ENCODE measurements at places on chromosomes 7 and 10.

DNA sequence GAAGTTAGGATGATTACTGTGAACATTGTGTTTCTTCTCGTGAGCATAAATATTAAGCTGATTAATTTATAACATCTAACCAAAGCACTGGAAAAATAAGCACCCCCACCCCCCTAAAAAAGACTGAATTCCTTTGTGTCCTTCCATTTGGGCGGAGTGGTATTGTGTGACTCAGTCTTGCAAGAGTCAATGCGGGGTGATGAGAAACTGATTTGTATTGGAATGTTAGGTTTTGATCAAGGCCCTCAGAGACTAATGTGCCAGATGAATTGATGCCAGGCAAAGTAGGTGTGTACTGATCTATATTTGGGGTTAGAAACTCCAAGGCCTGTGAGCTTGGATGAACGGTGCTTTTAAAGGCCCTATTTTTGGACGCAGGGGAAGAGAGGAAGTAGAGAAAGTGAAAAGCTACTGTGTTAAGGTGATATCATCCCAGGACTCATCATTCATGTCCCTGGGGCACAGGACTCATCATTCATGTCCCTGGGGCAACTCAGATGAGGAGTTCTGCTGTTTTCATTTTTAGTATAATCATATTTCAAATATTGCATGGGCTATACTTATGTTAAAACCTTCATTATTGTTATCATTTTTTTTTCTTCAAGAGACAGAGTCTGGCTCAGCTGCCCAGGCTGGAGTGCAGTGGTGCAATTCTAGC, 61.3 kb upstream of the PTN start:
- no peak for DNase-seq

DNA sequence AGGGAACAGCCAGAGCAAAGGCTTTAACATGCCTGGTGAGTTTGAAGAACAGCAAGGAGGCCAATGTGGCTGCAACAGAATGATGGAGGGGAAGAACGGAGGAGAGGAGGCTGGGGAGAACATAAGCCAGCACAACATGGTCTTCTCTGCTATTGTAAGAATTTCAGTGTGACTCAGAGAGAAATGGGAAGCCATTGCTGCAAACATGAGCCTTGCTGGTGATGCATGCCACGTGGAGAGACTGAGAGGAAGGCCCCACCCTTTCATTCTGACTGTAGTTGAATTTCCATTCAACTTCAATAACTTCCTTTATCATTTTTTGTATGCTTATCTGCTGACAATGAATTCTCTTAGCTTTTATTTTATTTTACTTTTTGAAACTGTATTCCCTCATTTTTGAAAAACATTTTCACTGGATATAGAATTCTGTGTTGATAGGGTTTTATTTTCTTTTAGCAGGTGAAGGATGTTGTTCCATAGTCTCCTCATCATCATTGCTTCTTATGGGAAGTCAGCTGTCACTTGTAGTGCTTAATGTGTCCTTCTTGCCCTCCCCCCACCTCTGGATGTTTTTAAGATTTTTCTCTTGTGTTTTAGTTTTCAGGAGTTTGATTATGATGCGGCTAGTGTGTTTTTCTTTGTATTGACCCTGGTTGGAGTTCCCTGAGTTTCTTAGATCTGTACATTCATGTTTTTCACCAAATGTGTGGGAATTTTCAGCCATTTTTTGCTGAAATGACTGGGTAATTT, 46.4 kb upstream of the LEP start:
- DNase-seq = peak; percentile 7

DNA sequence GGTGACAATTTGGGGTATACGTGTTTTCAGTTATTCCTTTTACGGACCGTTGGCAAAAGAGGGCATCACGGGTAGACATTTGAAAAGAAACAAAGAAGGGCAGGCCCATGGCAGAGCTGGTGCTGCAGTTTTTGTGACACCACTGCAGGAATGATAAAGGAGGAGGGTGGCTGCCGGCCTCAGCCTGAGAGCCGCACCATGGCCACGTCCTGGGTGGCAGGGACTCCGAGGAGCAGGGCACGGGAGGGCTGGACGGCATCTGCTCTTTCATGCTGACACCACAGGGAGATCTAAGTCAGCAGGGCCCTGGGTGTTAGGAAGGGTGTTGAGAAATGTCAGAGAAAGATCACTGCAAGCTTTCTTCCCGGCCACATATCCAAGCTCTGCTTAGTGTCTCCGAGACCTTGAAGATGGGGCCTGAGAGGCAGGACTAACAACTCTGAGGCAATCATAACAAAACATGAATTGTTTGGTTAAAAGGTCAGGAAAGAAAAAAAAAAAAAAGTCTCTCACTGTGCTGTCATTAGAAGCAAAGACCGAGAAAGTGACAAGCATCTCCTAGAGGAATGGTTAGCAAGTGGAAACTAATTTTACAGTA, 36.6 kb downstream of the INSYN2A start:
- no peak for DNase-seq

- DNase-seq = no peak
Measured at GRCh38 chr7:82517050-82517449, 73.5 kb upstream of the CACNA2D1 start.

GRCh38 chr10:101379663-101380352, 25.8 kb downstream of the BTRC start:
- no peak for DNase-seq

DNA sequence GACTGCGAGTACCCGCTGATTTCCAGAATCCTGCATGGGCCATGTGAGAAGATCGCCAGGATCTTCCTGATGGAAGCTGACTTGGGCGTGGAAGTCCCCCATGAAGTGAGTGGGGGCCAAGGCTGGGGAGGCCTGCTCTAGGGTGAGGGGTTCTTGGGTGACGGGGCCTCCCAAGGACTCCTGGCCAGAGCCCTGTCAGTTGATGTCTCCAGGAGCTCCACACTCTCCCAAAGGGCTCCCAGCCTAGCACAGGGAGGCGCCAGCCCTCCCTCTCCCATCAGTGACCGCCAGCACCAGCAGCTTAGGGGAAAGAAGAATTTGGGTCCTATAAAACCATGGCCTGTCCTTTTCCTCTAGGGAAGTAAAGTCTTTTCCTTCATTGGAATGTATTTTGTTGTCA, 9.8 kb upstream of the ZNF22 start:
- no peak for DNase-seq

- DNase-seq = peak; percentile 58
Measured at GRCh38 chr7:37920849-37921805, 687 bp downstream of the EPDR1 start.

DNA sequence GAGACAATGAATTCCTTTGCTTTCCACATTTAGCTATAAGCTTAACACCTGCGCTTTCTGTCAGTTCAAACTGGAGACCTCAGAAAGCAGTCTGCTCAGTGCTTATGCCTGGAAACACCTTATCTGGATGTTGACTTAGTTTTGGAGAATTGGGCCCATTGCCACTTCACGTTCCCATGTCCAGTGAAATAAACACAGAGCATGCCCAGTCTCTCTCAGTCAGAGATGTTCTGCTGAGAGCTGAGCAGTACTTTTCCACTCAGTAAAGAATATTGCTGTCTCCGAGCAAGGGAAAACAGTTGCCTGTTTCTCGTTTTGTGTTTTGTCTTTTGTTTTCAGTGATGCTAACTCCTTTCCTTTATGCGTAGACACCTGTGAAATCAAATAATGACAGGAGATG, 83.2 kb upstream of the PRR15 start:
- no peak for DNase-seq

- DNase-seq = peak; percentile 53
Measured at GRCh38 chr7:77813180-77813579, 14.6 kb downstream of the PHTF2 start.

GRCh38 chr7:139294241-139294640, 46.9 kb upstream of the FMC1 start:
- no peak for DNase-seq

DNA sequence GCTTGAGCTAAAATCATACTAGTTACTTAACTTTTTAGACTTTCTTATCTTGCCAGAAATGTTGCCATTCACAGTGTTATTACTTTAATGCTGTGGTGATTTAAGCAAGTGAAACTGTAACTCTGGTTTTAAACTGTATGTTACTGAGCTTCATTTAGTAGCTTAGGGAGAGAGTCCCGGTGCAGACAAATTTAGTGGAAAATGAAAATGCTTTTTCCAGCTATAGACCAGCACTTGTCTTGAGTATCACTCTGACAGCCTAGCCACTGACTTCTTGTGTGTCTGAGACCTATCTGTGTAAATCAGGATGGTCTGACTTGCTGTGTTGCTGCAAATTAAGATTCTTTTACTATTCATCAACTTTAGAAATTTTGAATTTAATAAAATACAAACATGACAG, 200.8 kb downstream of the CACNB2 start:
- no peak for DNase-seq

- no peak for DNase-seq
Measured at GRCh38 chr10:17077346-17077781, 52.2 kb downstream of the CUBN start.

- DNase-seq = no peak
Measured at GRCh38 chr7:23895666-23896096, 185.7 kb downstream of the STK31 start.

GRCh38 chr7:139181404-139181803, 49.6 kb upstream of the UBN2 start:
- no peak for DNase-seq

- DNase-seq = no peak
Measured at GRCh38 chr7:99674995-99675742, 4.6 kb downstream of the CYP3A5 start.

GRCh38 chr10:73406846-73407245, 7.0 kb downstream of the ANXA7 start:
- no peak for DNase-seq

DNA sequence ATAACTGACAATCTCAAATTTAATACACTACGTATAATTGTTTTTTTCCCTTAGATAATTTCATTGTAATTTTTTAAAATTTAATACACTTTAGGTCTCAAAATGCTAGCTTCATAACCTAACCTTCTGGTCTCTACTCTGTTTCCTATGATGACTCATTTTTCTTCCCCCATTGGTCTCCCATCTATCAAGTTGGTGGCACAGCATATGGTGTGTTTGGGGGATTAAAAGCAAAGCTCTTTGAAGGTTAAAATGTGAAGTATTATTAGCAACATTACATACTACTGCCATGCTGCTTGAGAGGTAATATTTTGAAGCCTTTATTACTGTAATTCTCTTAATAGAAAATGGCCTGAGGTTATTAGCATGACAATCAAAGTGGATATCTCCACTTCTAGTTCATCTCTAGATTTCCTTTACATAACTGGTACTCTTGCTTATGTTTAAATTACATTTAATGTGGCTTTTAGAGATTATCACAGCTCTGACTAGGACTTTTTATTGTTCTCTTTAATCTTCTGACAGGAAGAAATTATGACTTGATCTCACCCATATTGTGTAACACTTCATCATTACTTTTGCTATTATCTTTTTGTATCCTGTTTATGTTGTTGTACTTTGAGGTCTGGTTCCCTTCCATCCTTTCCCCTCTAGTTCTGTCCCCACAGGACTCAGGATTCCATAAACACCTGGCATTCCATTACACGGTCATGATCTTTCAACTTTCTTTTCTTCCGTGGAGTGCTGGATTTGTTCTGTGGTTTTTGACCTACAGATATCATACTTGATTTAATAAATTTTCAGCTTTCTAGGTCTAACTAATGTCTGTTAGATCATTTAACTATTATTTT, 185.1 kb downstream of the SEMA3D start:
- DNase-seq = peak; percentile 33

- DNase-seq = no peak
Measured at GRCh38 chr10:52318136-52318701, 4.1 kb downstream of the DKK1 start.

DNA sequence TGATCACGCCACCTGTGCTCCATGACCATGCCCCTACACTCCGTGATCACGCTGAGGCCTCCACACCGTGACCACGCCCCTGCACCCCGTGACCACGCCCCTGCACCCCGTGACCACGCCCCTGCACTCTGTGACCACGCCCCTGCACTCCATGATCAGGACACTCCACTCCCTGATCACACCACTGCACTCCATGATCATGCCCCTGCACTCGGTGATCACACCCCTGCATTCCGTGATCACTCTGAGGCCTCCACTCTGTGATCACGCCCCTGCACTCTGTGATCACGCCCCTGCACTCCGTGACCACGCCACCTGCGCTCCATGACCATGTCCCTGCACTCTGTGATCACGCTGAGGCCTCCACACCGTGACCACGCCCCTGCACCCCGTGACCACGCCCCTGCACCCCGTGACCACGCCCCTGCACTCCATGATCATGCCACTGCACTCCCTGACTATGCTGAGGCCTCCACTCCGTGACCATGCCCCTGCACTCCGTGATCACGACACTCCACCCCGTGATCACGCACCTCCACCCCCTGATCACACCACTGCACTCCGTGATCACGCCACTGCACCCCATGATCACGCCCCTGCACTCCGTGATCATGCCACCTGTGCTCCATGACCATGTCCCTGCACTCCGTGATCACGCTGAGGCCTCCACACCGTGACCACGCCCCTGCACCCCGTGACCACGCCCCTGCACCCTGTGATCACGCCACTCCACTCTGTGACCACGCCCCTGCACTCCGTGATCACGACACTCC, 27.7 kb downstream of the STK32C start:
- DNase-seq = no peak

- no peak for DNase-seq
Measured at GRCh38 chr10:48733329-48733728, 48.7 kb downstream of the WDFY4 start.

DNA sequence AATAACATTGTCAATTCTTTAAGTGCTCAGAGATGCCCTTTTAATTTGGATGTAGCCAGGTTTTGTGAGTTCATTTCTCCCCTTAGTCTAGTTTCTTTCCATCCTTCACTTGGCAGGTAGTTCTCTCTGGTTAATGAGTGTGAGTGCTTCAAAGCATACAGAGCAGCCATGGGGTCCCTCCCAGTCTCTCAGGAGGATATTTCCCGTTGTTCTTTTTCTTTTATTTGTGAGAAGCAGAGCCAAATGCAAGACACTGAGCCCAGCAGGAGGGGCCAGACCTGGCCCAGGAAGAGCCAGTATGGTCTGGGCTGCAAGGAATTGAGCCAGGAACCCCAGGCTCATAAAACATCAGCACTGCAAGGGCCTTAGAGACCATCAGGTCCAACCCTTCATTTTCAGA, 52.4 kb downstream of the PLCE1 start:
- DNase-seq = no peak

DNA sequence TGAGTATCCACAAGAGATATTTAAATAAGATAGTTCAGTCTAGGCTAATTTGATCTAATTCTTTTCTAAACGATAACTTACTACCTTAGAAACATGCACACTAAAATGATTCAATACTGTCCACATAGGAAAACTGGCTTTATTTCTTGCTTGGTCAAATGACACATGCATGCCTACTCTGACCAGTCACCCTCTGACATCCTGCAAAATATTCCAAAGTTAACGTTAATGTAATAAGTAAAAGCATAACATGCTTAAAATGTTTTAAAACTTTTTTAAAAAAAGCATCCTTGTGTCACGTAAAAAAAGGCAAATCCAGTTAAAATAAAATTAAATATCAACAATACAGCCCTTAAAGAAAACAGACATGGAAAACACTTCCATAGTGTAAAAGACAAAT, 70.2 kb downstream of the UBE2H start:
- no peak for DNase-seq

DNA sequence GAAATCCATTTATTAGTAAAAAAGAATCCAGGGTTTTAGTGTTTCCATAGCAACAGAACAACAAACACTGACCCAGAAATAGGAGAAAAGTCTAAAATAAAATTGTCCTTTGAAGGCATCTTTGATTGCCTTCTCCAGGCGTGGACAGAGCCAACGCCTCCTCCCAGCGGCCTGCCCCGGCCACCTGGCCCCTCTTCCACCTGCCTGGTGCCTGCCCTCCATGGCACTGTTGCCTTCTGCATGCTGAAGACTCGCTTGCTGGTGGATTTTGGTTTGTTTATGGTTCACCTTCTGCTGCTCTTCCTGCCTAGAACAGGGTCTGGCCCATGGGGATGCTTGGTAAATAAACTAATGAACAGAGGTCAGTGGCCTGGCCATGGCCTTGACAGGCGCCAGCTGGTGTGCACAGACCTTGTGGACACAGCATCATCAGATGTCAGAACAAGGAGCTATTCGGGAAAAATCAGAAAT, 107.4 kb downstream of the DYNC2I1 start:
- no peak for DNase-seq
